ENCODE measurements at places on chromosomes 6 and 20.

GRCh38 chr20:35151736-35152135 is 4.6 kb upstream of the EDEM2 start:
- no peak for DNase-seq

DNA sequence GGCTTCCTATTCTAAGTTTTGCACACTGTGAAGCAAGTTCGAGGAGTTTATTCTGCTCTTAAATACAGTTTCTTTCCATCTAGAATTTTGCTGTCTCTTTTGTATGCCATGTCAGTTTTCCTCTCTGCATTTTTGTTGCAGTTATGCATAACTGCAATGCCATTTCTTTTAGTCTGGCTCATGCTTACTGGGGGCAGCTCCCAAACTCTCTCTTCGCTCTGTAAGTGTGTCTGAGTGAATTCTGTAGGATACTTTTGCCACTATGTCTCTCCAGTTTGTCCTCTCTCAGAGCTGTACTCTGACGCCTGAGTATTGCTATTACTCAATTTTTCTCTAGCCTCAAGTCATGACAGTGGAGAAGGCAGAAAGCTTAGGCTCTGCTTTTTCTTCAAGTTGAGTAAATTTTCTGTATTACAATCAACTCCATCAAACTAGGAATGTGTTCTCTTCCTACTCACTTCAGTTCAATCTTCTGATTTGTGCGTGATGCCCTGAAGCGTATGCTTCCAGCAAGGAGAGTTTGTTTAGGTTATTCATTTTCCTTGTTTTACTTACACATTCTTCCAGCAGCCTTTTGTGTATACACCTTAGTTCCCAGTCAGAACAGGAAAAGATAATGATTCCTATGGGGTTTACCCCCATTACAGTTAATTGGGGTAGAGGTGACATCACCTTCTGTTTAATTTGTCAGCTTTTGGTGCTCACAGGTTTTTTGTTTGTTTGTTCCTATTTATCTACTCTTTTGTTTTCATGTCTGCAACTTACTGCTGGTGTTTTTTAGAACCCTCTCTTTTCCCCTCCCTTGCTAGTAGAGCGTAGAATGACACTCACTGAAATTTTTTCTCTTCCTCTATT is 430.9 kb downstream of the BCKDHB start:
- DNase-seq, result no peak

DNA sequence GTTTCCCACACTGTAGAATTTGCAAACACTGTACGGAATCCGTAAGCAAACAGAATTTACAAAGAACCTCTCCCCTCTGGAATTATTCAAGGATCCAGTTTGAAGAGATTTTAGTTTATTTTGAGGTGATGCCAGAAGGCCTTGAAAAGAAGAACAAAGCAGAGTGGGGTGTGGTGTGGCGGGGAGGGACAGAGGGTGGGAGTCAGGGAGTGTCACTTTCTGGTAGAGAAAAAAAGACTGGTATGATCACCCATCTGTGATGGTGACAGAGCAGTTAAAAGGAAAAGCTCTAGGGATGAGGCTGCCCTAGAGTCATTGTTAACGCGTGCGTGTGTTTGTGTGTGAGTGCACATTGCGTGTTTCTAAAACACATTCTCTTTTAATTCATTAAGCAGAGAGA is 97.0 kb upstream of the F13A1 start:
- no peak for DNase-seq

DNA sequence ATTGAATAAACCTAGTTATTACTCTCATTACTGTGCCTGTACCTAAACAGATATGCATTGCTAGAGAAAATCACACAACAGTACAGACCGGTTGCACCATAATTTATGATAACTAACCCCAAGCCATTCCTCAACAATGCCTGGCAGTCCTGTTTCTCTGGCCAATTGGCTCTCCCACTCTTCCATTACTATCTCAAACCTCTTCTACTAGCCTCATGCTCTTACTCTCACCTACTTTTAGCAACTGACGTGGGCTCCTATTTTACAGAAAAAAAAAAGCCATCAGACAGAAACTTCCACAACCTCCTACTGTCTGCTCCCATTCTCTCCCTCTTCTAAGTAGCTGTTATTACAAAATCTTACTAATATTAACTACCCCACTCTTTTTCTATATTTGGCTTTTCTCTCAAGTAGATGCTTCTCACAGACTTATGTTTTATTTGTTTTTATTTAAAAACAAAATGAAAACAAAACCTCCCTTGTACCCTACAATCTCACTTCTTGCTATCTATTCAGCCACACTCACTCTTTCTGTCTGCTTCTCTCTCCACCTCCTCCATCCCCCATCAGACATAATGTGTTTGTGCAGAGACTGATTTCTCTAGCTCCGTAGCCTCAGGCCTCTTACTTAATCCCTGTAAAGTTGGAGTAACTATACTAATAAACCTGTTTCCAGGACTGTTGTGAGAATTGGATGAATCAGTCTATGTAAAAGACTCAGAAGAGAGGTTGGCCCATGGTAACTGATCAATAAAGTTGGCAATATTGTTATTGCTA is 9.1 kb downstream of the GOPC start:
- no peak for DNase-seq

DNA sequence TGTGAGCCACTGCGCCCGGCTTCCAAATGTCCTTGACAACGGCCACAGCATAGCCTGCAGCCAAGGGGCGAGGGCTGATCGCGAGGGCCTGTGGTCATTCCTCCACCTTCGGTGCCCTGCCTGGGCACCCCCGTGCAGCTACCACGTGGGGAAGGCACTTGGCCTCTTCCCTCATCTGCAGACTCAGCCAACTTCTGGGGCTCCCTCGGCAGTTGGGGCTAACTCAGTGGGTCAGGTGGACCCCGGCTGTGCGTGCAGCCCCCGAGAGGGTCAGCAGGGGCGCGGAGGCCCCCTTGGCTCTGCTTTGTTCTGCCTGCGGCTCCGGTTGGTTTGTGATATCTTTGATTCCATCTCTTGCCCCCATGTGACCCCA is 52.9 kb upstream of the BHLHE23 start:
- no peak for DNase-seq

- no peak for DNase-seq
Measured at GRCh38 chr6:134183844-134184243, 131.4 kb upstream of the SLC2A12 start.

DNA sequence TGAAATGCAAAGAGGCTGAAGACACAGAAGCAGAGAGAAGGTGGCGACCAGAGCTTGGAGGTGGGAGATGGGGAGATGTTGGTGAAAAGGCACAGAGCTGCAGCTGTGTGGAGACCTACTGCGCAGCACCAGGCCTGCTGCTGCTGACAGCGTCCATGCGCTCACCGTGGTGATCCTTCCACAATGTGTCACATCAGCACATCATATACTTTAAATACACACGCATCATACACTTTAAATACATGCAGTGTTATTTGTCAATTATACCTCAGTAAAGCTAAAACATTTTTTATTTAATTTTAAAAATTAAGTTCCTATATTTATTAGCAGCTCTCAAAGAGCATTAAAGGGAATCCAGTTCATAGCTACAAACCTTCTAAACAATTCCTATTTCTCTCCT is 200.9 kb downstream of the TTLL2 start:
- DNase-seq, result no peak

GRCh38 chr20:10647471-10647870 is 26.3 kb downstream of the JAG1 start:
- DNase-seq, result no peak

GRCh38 chr6:13288481-13288880 is 39.9 kb downstream of the TBC1D7 start:
- DNase-seq, result no peak

Measured in NCI-H345 (cell line).